Eye (tissue), 1 donor: ENCODE measurements at places on chromosomes 5 and 9.

- DNase-seq: no peak
Measured at GRCh38 chr5:107370396-107370968, 300.3 kb downstream of the EFNA5 start.

DNA sequence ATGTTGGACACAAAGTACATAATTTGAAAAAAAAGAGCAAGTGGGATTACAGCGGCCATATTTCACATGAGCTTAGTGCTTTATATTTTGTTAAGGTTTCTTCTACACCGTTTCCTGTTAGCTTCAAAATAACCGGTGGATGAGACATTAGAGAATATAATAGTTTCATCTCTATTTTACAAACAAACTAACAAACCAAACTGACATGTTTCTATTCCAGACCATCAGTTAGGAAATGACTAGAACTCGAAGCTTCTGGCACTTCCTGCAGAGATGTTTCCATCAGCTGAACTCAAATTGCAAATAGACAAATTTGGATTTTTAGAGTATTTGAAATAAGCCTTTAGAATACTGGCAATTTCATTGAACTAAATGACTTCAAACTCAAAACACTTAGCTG lies 86.5 kb downstream of the MTRR start:
- DNase-seq: no peak

DNA sequence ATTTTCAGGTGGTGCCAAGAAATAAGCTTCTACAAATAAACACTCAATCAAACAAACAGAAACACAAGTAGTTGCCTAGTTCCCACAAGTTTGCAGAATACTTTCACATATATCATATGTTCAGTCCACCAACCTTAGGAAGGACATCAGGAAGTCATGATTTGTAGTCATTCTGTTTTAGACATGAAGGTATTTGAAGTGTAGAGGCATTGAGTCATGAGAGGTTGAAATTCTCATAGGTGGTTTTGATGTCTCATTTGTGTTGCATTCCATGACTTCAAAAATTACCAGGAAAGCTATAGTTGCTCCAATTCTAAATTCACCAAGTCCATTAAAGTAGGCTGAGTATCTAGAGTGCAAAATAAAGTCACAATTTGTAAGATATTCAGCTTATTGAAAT lies 159.0 kb downstream of the KCTD16 start:
- DNase-seq: no peak

DNA sequence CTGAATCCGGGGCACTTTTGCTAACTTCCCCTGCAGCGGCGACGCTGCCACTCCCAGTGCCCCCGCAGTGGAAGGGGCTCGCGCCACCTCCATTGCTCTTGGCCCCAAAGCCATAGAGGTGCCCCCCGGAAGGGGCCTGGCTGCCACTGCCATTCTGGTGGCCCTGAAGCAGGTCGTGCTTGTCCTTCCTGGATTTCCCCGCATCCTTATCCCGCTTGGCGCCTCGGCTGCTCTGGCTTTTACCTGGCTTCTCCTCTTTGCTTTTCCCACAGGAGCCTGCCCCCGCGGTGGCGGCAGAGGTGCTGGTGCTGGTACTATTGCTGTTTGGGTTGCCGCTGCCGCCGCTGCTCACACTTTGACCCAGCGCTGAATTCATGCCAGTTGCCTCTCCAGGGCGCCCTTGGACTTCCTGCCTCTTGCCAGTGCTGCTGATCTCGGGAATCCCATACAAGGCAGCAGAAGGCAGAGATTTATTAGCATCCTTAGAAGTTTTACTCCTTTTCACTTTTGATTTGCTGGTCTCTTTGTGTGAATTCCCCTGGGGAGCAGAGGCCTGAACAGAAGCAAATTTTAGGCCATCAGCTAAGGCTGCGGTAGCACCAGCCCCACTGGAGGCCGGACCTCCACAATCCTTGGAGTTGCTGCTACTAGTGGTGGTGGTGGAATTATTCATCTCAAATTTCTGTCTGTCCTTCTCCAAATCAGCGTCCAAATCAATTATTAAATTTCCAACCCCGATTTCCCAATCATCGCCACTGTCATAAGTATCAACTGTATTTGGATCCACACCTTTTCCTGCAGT lies 2.1 kb downstream of the ZNF608 start:
- no peak for DNase-seq

DNA sequence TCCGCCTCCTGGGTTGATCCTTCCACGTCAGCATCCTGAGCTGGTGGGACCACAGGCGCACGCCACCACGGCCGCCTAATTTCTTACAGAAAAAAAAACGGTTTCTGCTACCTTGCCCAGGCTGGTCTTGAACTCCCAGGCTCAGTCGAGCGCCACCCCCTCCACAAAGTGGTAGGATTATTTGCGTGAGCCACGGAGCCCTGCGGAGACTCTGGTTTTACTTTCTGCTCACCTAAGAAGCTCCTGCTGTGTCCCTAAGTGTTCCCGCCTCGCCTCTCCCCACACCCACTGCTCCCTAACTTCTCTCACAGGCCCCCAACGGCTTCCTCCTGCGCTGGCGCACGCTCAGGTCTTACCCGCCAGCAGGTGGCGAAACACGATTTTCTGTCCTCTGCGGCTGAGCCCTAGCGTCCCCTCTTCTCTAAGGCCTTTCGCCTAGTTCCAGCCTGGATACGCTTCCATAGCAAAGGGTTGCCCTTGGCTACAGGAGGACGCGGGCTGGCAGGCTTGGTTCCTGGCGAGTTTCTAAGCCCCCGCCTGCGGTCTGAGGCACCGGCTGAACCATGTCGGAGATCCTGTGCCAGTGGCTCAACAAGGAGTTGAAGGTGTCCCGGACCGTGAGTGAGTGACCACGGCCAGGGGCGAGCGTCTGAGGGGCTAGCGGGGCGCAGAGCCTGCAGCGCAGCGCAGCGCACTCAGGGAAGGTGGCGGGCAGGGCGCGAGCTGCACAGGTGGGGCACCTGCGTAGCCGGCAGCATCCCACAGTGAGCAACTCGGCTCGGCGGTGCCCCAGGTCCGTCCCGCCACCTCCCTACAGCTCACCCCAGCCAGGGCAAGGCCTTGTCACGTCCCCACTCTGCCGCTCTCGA lies at the start of gene SPEF2:
Gene SPEF2 (plus strand): TSS at position 429 of the 869 bp plus-strand sequence. CDS start 135 bp downstream, at position 564.
- DNase-seq: peak; percentile 96

DNA sequence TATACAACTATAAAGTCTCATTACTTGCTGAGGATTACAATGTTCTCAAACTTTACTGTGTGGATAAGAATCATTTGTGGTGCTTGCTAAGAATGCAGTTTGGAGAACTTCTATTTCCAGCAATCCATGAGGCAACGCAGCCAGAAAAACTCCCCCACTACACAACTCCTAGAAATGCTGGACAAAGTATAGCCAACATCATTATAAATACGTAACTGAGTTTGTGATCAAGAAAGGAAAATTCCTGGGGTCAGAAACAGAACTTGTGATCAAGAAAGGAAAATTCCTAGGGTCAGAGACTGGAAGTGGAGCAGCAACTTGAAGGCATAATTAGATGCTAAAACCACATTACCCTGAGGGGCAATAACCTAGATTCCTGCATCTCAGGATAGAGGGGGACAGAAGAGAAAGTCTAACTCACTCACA lies 81.1 kb downstream of the MAT2B start:
- no peak for DNase-seq

GRCh38 chr5:69271376-69271775 lies 36.7 kb downstream of the CDK7 start:
- DNase-seq: no peak

GRCh38 chr5:132483661-132484390 lies 6.7 kb downstream of the IRF1 start:
- no peak for DNase-seq

- DNase-seq: no peak
Measured at GRCh38 chr5:76371960-76372322, 31.1 kb upstream of the IQGAP2 start.

GRCh38 chr5:162026803-162027202 lies 40.8 kb upstream of the GABRG2 start:
- DNase-seq: no peak

DNA sequence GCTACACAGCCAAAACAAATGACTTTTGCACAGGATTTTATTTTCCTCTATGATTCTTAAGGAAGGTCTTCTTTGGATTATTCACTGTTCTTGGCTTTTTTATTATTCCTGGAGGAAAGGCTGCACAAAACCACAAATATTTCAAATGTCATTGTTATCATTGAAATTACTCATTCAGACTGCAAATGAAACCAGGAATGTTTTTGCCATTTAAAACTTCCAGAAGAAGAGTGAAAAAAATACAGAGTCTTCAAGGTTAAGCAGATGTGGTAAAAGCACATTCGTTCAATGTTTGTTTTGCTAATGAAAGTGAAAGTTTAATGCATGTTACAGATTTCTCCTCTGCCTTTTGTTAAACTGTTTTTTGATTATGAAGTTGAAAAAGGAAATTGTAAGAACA lies 238.2 kb downstream of the TLE4 start:
- no peak for DNase-seq

DNA sequence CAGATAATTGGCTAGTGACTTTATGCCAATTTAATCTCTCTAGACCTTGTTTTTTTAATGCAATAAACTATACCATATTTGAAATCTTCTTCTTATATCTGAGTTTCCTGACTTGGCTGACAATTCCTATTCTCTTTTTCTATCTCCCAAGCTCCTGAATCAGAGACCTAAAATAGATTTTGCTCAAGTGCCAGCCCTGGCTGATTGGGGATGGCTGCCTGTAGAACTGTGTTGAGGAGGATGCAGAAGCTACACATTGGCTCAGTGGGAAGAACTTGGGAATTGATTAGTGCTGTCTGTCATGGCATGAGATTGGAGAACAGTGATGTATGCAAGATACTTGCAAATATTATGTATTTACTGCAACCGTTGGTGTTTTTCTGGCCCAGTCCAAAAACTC lies 132.8 kb downstream of the INSYN2B start:
- DNase-seq: no peak

- no peak for DNase-seq
Measured at GRCh38 chr5:54862036-54862435, 123.4 kb downstream of the ESM1 start.

GRCh38 chr5:147670815-147671214 lies 111.7 kb downstream of the JAKMIP2 start:
- no peak for DNase-seq

DNA sequence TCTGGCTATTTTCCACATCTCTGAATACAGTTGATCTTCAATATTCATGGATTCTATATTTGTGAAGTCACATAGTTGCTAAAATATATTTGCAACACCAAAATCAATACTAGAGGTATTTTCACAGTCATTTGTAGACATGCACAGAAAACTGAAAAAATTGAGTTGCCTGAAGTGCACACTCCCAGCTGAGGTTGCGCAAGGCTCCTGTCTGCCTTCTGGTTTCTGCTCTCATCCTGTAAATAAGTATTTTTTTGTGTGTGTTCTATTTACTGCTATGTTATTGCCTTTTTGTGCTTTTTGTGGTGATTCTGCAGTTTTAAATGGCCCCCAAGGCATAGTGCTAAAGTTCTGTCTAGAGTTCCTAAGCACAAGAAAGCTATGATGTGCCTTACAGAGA lies 371.1 kb upstream of the GRAMD2B start:
- DNase-seq: no peak

DNA sequence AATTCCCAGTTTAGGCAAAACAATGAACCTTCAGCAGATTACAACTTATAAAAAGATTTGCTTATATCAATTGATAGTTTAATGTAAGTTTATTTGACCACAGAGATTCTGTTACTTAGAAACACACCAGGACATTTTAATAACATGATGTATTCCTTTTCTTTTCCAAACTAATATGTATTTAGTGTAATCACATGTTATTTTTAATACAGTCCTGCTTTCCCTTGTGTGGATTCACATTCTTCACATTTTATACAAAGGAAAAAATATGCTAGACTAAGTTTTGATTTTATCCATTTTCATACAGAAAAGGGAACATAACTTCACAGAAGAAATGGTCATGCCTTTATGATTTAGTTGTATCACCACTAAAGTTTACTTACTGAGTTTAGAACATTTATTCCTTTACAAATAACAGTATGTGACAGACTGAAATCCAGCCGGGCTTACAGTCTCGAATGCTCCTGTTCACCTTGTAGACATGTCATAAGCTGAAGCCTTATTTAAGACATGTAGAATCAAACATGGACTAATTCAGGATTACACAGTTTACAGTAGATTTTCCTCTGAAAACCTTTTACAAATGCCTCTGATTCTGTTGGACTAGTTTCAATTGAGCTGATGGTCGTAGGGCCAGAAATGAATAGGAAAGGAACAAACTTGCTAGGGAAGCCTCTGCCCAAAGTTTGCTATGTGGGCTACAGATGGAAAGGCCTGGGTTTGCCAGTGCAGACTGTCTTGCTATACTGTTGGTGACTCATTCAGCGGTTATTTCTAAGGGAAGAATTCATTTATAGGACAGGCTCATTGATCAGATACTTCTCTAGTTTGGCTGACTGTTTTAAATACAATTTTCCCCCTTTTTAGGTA lies 6.6 kb upstream of the ASPN start:
- DNase-seq: no peak

- DNase-seq: no peak
Measured at GRCh38 chr5:59177644-59178043, 594.8 kb downstream of the RAB3C start.

DNA sequence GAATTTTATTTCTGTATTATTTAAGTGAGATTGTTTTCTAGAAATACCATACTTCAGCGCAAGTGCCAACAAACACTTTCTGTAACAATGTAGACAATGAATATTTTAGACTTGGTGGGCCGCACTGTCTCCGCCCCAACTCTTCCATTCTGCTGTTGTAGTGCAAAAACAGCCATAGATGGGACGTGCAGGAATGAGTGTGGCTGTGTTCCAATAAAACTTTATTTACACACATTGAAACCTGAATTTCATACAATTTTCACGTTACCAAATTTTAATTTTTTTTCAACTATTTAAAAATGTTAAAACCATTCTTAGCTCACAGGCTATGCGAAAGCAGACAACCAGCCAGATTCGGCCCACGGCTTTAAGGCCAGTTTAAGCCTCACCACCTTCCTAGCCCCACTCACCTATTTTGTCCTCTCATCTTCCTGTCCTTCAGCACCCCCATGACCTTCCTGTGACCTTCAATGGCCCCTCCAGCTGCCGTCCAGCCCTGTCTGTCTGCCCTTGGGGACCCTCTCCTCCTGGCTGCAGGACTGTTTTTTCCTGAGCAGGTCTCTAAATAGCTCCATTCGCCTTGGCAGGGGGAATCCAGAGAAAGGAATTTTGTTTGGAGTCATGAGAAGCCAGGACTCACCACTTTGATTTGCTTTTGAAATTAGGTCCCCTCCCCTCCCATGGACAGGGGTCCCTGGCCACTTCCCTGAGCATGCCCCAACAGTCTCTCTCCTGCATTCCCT lies 11.2 kb upstream of the ANXA6 start:
- DNase-seq: no peak

- no peak for DNase-seq
Measured at GRCh38 chr9:87643778-87644570, 81.9 kb upstream of the CTSL start.

DNA sequence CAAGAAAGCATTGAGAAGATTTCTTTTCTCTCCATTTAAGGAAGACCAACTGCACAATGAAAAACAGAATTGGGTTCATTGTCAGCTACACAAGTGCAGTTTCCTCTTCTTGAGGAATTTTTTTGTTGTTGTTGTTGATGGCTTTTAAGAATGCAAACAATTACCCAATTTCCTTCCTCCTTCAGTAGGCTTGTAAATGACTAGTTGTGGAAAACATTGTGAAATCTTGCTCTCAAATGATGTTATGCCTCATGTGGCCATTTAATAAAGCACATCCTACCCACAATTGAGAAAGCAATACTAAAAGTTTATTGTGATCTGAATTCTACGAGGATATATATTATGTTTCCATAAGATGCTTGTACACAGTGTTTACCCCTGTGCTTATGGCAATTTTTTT lies 171.6 kb downstream of the FAM174A start:
- no peak for DNase-seq
